Activated CD8-positive, alpha-beta memory T cell treated with anti-CD3 and anti-CD28 coated beads for 48 hours (primary cell): ENCODE measurements at places on chromosomes 1 and 21.
A peak's percentile ranks its signal among the peaks of the same experiment; 100 is the strongest.

- no peak for DNase-seq
Measured at GRCh38 chr1:110610084-110610483, 3.9 kb upstream of the KCNA2 start.

DNA sequence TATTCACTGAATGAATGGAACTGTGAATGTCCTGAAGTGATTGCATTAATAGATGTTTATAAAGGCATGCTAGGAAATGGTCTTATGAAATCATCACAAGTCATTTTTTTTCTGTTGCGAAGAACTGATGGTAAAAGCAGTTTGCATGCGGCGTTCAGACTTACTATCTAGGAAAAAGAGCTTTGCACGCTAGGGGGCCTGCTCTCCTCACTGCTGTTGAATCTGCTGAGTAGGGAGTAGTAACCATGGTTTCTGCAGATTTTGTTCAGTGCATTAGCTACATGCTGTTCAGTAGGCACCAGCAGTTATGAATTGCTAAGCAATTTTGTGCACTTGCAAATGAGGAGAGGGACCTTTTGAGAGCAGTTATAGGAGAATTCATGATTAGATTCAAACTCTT is 57.9 kb downstream of the CENPF start:
- DNase-seq: no peak

- no peak for DNase-seq
Measured at GRCh38 chr1:162131400-162132321, 62.2 kb downstream of the NOS1AP start.

GRCh38 chr1:84833194-84833593 is 59.8 kb downstream of the LPAR3 start:
- DNase-seq: no peak

- no peak for DNase-seq
Measured at GRCh38 chr1:9439074-9439761, 100.0 kb upstream of the SLC25A33 start.

GRCh38 chr1:150979092-150980056 is 2.7 kb upstream of the ANXA9 start:
- peak; percentile 82 for DNase-seq

DNA sequence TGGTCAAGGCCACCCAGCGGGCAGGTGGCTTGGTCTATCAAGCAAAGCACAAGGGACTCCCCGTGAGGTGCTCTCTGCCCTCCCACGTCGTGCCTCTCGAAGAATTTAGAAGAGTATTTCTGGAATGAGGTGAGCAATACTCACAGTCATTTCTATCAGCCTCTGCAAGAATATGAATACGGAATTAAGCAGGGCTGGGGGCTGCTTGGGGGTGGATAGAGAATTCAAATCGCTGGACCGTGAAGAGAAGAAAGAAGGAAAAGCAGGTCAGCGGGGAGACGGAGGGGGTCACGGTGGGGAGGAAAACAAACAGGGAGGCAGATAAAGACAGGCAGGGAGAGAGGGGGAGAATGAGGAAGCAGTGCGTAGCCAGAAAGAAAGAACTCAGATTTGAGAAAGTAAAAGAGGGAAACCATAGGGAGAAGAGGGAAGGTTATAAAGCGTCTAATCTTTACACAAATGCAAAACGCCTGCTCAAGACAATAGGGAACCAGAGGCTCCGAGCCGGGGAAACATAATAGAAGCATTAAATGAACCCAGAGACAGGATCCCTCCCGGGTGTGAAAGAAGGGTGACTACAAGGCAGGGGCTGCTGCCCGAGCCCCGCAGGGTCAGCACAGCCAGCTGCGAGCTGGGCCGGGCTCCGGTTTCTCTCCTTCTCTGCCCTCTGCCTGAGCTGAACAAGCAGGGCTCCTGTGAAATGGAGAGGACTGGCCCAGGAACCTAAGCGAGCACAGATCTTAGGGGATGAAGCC is 2.1 kb upstream of the EDN2 start:
- no peak for DNase-seq

DNA sequence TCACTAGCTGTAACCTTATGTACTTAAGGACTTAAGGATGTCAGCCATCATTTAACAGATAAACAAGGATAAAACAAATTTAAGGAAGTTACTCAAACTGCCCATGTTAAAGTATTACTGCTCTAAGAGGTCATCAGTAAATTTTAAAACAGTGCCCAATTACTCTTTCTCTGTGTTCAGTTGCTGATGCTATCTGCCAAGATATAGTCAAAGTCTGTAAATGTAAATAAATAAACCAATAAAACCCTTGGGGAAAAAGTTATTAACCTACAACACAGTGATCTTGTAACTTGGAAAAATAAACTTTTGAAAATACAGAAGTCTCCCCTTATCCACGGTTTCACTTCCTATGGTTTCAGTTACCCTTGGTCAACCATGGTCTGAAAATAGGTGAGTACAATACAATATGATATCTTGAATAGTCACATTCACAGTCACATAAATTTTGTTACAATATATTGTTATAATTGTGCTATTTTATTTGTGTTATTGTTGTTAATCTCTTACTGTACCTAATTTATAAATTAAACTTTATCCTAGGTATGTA is 501.8 kb downstream of the LMO4 start:
- no peak for DNase-seq

- DNase-seq: no peak
Measured at GRCh38 chr1:215198021-215198420, 115.5 kb downstream of the KCNK2 start.

DNA sequence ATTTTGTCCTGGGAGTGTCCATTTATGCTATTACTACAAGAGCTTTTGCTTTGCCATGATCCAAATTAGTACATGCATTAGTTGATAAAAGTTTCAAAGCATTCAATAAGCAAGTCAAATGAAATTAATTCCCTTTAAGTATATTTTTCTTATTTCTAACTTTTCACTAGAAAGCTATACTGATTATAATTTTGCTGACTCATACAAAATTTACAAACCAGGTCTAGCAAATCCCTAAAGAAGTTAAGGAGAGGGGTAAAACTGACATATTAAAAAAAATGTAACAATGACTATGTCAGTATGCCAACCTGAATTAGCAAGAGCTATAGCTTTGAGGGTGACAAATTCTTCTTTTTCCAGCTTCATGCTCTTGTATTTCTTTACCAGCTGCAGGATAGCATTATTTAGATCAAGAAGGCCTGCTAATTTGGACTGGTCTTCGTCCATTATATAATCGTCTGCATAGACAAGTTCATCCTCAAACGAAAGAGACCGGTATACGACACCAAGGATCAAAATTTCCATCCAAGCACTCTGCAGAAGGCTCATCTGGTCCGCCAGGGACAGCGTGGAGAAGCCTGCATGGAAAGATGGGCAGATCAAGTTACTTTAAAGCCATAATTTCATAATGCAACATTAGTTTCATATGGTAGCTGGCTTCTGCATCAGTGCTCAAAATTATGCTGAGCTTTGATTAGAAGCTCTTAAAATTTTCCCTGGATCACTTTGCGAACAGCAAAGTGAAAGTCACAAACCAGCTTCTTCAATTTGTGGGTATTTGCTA is 95.8 kb upstream of the USH2A start:
- no peak for DNase-seq

DNA sequence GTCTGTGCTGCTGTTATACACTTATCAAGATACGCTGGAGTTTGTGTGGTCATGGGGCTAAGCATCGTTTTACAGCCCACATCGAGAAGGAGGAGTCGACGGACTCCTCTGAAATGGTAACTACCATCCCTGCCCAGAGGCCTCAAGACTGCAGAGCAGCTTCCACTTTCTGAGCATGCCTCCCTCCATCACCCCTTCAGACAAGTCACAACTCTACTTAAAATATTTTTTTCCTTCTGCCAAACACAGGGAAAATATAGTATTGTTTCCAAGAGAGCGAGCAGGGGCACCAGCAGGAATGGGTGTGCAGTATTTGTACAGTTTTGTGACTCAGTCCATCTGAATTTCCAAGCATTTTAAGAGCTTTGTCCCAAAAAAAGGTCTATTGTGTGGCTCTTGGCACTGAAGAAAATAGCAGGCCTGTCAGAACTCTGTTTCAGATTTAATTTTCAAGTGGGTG is 14.1 kb downstream of the EVA1C start:
- no peak for DNase-seq

DNA sequence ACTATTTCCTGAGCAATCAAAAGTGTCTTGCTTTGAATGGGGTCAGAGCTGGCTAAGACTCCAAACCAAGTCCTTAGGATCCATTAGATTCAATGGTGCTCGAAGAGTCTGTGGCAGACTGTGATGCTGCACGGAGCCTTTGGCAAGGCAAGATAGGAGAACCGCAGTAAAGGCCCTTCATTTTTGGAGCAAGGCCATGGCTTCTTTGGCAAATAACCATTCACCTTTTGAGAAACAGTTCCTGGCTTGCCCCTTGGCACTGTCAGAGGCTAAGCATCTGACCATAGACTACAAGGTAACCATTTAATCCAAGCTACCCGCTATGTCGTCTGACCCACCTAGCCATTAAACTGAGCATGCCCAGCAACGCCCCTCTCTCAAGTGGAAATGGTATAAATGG is 45.2 kb downstream of the EDN2 start:
- no peak for DNase-seq

- DNase-seq: no peak
Measured at GRCh38 chr1:180928331-180929230, 15.9 kb downstream of the KIAA1614 start.

DNA sequence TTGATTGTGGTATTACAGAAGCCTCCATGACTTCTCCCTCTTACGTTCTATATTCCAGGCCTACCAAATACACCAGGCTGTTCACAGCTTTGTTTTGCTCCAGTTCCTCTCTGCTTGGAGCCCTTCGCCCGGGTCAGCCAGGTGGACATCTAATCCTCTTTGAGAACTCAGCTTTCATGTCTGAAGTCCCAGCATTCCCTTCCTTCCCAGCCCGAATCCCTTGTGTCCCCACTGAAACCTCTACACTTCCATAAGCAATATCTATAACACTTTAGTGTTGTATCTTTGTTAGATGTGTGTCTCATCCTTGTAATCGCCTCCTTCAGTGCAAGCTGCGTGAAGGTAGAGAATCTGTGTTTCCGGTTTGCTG is 1.9 kb downstream of the RNF11 start:
- no peak for DNase-seq

GRCh38 chr21:16913010-16913409 is 599.8 kb upstream of the CXADR start:
- no peak for DNase-seq

GRCh38 chr1:62240651-62241370 is 46.2 kb downstream of the L1TD1 start:
- DNase-seq: no peak

GRCh38 chr1:167463875-167464575 is 54.3 kb downstream of the CD247 start:
- DNase-seq: no peak

DNA sequence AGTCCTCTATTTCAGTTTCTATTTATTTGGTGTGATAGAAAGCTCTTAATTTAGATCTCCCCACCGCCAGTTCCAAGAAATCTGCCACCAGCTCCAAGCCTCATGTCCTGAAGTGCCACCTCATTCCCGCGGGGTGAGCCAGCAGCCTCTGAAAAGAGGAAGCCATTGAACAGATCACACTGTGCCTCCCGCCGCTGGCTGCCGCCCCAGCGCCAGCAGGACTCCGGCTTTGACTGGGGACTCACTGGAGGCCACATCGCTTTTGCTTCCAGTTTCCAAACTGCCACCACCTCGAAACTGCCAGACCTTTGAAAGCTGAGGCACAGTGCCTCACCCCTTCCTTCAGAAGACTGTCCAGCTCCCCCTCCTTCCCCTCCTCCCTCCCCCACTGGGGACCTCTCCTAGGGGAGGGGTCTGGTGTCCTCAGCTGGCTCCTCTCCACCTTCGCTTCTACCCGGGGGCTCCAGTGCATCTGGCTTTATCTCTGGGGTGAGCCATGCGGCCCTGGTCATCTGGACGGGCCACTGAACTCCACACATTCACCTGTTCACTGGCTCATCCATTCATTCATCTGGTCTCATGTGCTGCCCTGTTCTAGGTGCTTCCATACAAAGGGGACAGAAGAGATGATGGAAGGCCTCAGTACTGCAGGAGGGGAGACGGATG is 58.9 kb downstream of the VPS26C start:
- no peak for DNase-seq

GRCh38 chr1:152188673-152189591 is 29.9 kb upstream of the RPTN start:
- DNase-seq: peak; percentile 58

DNA sequence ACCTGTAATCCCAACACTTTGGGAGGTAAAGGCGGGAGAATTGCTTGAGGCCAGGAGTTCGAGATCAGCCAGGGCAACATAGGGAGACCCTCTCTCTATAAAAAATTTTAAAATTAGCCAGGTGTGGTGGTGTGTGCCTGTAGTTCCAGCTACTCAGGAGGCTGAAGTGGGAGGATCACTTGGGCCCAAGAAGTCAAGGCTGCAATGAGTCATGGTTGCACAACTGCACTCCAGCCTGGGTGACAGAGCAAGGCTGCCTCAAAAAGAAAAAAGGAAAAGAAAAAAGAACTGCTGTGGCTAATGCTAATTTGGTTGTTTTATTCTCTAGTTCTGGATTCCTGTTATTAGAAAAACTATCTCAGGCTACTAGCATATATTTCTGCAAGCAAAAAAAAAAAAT is 29.8 kb downstream of the DBT start:
- no peak for DNase-seq

DNA sequence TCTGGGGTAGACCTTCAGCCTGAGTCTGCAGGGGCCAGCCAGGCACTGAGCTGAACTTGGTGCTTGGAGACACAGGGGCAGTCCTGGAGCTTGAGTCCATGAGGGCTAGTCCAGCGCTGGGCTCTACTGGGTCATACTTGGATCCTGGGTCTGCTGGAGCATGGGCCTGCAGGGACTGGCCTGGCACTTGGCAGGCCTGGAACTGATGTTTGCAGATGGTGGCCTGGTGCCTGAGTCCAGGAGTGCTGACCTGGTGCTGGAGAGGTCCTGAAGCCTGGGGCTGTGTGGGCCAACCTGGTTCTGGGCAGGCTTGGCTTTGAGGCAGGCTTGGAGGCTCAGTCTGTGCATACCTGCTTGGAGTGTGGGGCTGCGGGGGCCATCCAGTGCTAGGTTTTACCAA is 143.4 kb upstream of the DSCAM start:
- DNase-seq: no peak

DNA sequence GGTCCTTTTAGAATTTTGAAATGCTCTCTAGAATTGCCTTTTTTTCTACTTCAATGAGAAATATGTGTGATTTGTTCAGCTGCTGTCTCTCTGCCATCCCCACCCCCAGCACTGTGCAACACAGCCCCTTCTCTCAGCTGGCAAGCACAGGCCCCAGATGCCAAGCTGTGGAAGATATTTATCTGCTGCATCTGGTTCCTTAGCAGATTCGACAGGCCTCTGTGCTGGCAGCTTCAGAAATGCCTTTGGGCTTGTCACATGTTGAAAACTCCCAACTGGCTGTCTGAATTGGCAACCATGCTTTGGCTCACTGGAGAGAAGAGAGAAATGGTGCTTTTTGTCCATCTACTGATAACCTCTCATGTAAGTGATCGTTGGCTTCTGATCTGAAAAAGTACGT is 206.7 kb upstream of the C1orf87 start:
- no peak for DNase-seq
